ENCODE measurements at places on chromosomes 3 and 15.

- no peak for DNase-seq
Observed at GRCh38 chr15:63043335-63044076, 959 bp downstream of the TPM1 start.

DNA sequence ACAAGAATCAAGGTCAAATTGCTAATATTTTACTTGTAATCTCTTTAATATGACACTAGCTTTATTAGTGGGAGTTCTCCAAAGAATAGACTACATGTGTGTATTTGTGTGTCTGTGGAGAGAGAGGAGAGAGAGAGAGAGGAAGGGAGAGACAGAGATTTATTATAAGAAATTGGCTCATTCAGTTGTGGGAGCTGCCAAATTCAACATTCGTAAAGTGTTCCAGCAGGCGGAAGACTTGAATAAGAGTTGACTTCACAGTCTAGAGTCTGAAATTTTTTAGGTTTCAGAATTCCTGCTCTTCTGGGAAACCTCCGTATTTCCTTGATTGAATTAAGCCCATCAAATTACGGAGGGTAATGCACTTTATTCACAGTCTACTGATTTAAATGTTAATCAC lies 4.7 kb upstream of the CLDN1 start:
- no peak for DNase-seq

- no peak for DNase-seq
Observed at GRCh38 chr3:46312991-46313390, 40.9 kb upstream of the CCR2 start.

- no peak for DNase-seq
Observed at GRCh38 chr3:46222435-46223161, 14.5 kb upstream of the CCR1 start.

DNA sequence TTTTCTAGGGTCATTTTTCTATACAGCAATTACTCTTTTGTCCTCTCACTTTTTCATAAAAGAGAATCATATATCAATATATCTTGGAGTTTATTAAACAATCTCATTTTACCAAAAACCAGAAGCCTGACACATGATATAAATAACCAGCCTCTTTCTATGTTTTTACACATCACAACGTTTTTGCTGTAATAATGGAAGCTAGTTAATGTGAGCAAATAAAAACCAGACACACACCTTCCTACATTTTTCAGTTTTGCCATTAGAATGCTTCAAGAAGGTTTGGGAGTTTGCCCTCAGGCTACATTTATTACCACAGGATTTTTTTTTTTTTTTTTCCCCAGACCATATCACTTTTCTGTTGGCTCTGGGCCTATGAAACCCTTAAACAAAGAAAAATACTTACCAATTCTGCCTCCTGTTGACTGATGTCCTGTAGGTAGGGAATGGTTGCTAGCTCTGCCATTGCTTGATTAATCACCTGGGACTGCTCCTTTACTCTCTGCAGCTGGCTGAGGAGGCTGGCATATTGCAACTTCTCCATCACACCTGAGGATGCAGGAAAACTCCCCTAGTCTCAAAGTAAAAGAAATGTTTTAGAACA lies 165.5 kb downstream of the ECT2 start:
- no peak for DNase-seq

GRCh38 chr3:111732252-111732879 lies 126.7 kb upstream of the PHLDB2 start:
- DNase-seq: no peak

GRCh38 chr3:70614111-70614510 lies 301.7 kb upstream of the MDFIC2 start:
- no peak for DNase-seq

DNA sequence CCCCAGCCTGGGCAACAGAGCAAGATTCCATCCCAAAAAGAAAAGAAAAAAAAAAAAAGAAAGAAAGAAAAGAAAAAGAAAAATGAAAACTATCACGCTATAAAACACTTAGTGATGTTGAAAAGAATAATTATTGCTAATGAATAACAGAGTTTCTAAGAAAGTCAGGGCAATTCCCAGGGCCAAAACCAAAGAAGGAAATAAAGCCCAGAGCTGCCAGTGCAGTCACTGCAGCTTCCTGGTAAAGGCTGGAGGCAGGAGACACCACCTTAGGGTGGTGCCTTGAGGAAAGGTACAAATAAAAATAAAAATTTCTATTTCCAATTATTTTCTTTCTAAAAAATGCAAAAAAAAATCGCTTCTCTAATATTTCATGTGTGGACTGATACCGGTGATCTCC lies 19.7 kb upstream of the UACA start:
- no peak for DNase-seq

- no peak for DNase-seq
Observed at GRCh38 chr15:51874751-51875644, 45.5 kb downstream of the TMOD3 start.
